Renal cortical epithelial cell (primary cell): ENCODE measurements at places on chromosomes 2 and 18.

DNA sequence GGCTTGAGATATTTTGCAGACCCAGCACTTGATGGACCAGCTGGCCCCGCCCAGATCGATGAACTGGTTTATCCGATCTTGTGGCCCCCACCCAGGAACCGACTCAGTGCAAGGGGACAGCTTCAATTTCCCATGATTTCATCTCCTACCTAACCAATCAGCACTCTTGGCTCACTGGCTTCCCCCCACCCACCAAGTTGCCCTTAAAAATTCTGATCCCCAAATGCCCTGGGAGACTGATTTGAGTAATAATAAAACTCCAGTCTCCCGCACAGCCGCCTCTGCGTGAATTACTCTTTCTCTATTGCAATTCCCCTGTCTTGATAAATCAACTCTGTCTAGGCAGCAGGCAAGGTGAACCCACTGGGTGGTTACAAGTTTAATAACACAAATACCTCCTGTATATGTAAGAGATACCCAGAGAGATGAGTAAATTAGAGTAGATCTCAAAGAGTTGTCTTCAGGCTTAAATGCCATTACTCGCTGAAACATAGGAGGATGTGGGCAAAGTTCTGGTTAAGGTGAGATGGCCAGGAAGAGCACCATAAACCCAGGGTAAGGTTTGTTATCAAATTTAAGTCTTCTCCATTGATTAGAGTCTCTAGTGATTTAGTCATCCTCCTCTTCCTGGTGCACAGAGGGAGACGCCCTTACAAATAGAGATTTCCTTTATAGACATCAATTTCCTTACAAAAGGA, 222.8 kb downstream of the ARL4C start:
- DNase-seq = no peak

GRCh38 chr2:25454824-25455611, 113.3 kb upstream of the DNMT3A start:
- DNase-seq = no peak

DNA sequence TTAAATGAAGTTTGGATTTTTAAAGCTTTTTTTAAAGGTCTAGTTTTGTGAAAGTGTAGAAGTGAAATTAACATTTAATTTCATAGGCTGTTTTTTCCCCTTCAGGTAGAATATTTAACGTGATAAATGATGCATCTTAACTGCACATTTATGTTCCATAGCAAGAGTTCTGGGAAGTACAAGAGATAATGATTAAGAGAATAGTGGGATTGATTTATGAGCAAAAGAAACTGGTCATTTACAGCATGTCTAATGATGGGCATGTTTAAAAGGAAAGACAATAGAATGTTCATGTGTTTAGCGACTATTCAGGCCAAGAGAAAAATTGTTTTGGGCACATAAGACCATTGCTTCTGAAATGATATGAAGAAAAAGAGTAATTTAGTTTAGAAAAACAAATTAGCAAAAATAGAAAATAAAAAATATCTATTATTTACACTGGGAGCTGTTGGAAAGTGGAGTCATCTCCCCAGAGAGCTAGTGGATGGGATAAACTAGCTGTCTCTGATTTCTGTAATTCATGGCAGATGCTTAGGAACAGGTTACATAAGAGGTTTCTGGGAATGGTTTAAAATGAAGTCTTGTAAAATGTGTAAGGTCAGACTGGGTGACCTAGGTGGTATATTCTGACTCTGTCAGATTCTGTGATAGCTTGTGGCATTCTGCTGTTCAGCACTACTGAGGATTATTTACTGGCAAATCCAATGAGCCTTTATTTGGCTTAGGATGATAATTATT, 60.7 kb downstream of the WDR7 start:
- no peak for DNase-seq

GRCh38 chr18:12092398-12093229, 1.0 kb upstream of the ANKRD62 start:
- DNase-seq = no peak

GRCh38 chr2:120729406-120730399, 6.0 kb upstream of the GLI2 start:
- DNase-seq = peak; percentile 67

- no peak for DNase-seq
Observed at GRCh38 chr2:238161291-238162051, 2.7 kb downstream of the ERFE start.
